Caudate nucleus (tissue), 63 donors: ENCODE measurements at places on chromosomes 1 and 21.

DNA sequence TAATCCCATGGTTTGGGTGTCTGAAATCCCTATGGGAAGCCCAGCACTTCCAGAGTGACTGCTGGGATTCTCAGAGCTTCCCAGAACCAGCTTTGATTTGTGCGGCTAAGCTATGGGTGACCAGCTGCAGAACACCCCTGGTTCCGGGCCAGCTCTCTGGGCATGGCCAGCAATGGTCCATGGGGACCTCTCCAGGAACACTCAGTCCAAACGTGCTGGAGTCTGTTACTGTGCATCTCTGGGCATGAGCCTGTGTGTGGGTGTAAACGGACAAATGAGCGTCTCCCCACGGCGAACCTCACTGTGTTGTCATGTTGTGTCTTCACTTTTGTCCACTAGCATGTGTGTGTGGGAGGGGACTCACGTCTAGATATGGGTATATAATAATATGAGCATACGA, 54.4 kb downstream of the MAB21L3 start:
- DNase-seq: no peak

DNA sequence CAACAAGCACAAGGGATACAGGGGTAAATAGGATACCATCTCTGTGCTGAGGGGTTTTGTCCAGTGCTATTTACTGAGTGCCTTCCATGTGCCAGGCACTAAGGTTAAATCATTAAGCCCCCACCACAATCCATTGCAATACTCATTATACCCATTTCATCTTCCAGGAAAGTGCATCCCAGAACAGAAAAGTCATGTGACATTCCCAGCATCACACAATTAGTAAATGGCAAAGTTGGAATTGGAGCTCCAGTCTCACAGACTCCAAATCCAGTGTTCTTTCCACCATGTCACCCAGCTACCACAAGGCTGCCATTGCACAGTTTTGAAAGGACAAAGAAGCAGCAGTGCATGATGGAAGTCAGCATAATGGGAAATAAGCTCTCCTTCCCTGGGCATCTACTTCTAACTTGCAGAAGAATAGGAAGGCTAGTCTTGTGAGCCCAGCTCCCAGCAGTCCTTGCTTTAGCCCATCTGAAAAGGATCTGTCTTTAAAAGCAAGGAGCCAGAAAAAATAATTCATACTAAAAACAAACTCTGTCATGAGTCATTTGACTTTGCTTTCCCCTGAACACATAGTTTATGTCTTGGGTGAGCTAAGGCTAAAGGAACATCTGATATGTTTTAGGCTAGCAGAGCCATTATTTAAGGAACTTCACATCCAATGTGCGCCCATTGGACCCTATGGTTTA, 111.4 kb upstream of the HOOK1 start:
- no peak for DNase-seq

GRCh38 chr1:5981009-5981380, 11.2 kb downstream of the NPHP4 start:
- DNase-seq: no peak

DNA sequence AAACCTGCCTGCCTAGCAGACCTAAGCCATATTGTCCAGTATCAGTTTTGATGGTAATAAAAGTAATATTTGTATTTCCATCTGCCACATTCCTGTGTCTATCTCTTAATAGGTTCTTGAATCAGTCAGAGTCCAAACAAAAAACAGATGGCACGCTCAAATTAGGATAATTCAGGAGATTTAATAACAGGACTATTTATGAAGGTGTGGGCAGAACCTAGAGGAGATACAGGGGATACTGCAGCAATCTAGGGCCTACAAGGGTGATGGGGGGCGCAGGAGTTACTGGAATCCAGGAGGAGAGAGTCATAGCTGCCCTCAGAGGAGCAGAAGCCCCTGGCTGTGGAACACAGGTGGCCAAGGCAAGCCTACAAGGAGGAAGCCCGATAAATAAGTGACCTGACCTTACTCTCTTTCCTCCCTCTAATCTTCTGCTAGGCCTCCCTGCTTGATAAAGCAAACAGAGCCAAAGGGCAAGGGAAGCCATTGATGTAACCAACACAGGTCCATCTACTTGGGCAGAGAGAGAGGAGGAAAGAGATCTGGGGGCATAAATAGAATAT, 11.9 kb upstream of the HYI start:
- DNase-seq: no peak

GRCh38 chr1:62962901-62963776, 179.2 kb downstream of the ATG4C start:
- DNase-seq: no peak

DNA sequence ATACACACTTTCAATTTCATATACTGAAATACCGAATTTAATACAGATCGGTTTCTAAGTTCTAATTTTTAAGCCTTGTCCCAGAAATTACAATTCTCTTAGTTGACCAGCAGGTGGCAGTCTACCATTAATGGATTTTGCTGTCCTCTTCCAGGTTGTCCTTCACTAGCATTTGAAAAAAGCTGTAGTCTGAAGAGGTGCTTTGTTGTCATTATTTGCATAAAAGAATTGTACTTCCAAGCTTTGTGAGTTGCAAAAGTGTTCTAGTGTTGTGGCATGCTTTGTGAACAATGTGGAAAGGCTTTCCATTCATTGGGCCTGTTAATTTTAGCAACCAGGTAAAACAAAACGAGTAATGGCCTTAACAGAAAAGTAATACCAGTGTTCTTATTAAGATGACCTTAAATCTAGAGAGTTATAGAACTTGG, 193.6 kb downstream of the RPS6KC1 start:
- no peak for DNase-seq

GRCh38 chr1:110657351-110657750, 17.4 kb downstream of the KCNA3 start:
- DNase-seq: no peak

GRCh38 chr1:154329152-154329521, 3.8 kb downstream of the ATP8B2 start:
- peak; percentile 64 for DNase-seq

DNA sequence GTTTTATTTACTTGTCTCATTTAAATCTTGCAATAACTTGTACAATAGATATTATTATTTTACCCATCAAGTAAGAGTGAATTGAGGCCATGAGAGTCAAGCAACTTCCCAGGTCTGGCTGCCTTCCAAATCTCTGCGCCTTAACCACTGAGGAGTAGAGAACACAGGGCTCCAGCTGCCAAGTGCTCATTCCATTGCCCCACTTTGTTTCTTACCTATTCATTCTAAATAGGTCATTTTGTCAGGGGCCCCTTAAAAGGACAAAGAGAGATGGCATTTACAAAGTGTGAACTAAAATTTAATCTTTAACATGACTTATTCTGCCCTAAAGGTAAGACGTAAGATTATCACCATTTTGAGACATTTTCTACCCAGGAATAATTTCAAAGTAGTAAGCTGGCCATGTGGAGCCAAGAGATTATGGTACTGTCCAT, 3.5 kb downstream of the PPP1R15B start:
- peak; percentile 29 for DNase-seq

DNA sequence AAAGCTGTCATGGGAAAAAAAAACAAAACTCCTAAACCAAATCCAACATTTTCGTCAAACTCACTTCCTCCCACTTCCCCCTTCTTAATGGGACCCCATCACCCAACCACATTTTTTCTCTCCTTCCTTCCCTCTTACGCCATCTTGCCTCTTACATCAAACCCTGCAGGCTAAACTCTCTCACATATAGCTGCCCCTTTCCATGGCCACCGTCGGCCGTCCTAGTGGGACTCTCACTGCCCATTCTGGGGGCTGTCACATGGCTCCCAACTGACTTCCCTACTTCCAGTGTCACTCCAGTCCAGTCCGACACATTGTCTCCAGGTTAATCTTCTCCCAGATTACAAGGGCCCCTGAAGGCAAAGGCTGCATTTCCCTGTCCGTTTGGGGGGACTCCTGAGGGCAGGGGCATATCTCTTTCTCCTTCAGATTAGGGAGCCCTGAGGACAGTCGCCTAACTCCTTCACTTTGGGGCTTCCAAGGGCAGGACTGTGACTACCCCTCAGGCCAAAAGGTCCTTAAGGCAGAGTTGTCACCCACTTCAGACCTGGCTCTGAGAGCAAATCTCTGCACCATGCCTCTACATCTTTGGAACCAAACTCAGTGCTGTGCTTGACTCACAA, 658 bp downstream of the UBXN11 start:
- DNase-seq: no peak

GRCh38 chr21:27528697-27529096, 561.8 kb upstream of the ADAMTS5 start:
- DNase-seq: no peak

GRCh38 chr1:23799570-23800399, 769 bp downstream of the GALE start:
- DNase-seq: no peak

- DNase-seq: no peak
These were observed 46.4 kb downstream of the KCND3 start for GRCh38 chr1:111943066-111943465.

DNA sequence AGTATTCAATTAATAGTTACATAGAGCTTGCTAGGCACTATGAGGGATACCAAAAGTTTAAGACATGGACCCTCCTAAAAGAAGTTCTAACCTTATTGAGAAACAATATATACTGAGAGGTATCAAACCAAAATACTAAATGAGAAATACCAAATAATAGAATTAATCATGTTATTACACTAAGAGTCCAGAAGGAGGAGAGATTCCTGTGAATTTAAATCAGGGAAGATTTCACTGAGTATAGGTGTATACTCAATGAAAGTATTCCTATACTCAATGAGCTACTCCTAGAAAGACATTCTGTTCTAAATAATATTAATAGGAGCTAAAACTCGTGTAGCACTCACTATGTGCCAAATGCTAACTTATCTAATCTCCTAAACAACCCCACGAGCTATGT, 9.4 kb downstream of the CR1L start:
- no peak for DNase-seq

DNA sequence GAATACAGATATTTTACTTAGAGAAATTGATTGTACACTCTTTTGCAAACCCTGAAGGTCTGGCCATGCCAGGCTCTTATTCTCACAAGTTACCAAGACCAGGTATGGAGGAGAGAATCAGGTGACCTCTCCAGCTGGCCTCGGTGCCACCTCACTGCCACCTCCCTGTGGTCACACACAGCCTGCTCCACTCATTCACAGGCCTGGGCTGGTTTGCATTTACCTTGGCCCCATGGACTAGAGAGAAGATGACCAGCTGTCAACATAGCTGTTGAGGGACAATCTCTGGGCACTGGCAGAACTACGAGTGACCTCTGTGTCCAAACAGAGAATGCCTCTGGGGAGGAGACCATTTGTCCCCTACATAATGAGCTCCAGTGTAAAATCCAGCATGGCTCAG, 291.2 kb upstream of the RUNX1 start:
- DNase-seq: no peak

- DNase-seq: no peak
These were observed 28.1 kb downstream of the ANGPTL3 start for GRCh38 chr1:62625415-62625814.

DNA sequence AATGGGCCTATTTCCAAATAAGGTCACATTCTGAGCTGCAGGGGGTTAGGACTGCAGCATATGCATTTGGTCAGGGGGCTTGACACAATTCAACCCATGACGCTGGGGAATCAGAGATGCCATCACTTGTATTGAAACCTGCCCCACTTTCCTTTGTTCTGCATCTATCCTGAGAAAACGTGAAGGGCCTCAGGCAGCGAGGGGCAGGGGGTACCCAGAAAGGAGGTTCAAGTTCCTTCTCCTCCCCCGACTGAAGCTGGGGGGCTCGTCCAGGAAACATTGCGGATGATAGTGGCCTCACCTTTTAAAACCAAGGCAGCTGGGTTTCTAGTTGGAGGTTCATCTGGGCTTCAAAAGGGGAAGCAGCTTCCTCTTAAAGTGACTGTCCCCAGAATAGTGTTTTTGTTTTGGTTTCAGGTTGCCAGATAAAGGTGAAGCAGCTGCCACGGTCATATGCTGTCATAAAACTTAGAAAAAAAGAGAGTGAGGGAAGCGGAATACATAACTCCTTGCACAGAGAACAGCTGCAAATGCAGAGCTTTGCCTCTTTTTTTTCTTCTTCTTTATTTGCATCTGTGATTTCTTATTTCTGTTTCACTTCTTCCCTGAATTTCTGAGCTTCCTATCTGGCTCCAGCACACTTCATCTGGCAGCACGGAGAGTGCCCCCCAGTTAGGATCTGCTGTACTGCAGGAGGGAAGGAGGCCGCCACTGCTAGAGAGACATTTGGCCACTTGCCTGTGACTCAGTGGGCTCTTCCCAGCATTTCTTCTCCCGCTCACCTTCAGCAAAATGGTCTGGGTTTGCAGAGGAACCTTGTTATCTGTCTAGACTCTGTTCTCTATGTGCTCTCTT, 142.0 kb downstream of the AJAP1 start:
- DNase-seq: no peak

- no peak for DNase-seq
These were observed 28.5 kb downstream of the KNCN start for GRCh38 chr1:46522969-46523320.

DNA sequence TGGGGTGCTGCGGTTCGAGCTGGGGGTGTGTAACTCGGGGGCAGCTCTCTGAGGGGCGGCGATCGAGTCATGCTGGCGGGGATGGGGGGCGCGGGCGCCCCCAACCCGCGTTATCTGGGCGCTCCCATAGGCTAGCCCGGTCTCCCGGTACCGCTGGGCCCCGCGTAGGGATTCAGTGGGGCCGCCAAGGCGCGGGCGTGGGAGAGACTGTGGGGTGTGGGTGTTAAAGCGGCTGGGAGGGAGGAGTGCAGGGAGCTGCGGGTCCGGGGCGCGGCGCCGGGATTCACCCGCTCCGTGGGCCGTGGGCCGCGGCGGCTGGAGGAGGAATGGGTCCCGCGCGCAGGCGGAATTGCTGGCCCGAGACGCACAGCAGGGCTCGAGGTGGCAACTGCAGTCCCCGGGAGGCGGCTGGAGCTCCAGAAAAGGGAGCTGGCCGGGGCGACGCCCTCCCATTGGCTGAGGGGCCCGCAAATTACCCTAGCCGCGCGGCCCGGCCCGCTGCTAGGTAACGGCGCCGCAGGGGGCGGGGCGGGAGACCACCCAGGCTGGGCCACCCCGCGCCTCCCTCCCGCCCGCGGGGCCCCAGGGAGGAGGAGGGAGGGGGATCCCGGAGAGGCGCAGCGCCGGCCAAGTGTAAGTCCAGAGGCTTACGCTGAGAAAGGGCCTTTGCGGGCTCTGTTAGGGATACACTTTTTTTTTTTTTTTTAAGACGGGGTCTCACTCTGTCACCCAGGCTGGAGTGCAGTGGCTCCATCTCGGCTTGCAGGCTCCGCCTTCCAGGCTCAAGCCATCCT, at the start of gene PTCH2:
TSS of gene PTCH2 (minus strand) at position 392 of the 794 bp plus-strand sequence. CDS start at position 71, 321 bp downstream.
- DNase-seq: peak; percentile 44
